ENCODE measurements at places on chromosomes 6 and 20. TPM values are rescaled to one million over a fixed set of nuclear protein-coding genes. Genes with fewer than 3 reads are reported as not detected.
A peak's percentile ranks its signal among the peaks of the same experiment; 100 is the strongest.

Gene SLC17A2
- total RNA-seq: not detected

Gene TMEM217
- 0.82 TPM for total RNA-seq

- H3K27ac ChIP-seq: no peak overlapping the region
- H3K4me3 ChIP-seq: no peak overlapping the region
- H3K27me3 ChIP-seq: no peaks in the 10 kb centered on the region
- DNase-seq: no peak
These were observed 9.3 kb downstream of the SERAC1 start for GRCh38 chr6:158158748-158159147.

DNA sequence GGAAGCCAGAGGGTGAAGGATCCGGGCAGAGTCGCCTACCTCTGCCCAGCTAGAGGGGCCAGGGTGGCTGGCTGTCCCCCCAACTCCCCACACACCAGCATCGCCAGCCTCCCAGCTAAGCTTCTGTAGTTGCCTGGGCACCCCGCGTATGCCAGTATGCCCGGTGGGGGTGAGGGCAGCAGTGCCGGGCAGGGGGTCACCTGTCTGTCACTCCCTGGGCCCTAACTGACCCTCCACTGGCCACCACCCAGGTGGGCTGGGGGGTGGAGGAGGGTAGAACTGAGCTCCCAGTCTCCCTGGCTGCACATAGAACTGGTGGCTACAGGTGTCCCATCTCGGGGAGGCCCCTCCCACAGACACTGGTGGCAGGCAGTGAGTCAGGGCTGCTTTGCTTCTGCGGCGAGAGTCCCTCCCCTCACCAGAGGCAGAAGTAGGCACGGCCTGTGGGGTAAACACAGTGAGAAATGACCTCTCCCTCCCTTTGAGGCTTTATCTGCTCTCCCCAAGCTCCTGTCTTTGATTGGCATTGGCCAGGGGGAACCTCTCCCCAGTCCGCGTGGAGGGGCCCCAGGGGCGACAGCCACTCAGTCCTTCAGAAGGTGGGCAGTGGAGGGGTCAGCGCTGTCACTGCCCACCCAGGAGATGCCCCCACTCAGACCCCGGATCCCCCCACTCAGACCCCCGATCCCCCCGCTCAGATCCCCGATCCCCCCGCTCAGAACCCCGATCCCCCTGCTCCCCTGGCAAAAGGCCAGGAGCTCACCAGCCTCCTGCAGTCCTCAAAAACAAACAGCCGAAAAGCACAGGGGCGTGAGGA is 2.5 kb downstream of the NTSR1 start:
- H3K4me3 ChIP-seq: no peak overlapping the region
- no peak overlapping the region for H3K27ac ChIP-seq
- no peaks in the 10 kb centered on the region for H3K36me3 ChIP-seq
- peaks cover 66% of the 10 kb centered on the region for H3K27me3 ChIP-seq

DNA sequence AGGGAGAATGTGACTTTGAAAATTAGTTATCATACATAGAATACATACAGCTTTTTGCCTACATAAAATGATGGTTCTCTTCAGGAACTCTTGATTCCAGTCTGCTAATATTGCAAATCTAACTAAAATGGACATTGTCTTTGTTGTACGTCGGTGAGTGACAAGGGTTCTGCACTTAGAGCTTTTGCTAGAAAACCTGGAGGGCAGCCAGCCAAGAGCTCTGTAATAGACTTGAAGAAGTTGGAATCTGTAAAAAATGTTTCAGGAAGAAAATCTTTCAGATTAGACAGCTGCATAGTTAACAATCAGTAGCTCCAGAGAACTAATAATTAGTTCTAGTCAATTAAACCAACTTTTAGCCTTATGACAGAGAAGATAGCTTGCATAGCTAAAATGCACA is 138.3 kb downstream of the FLRT3 start:
- peaks cover 36% of the 10 kb centered on the region for H3K4me1 ChIP-seq
- H3K4me3 ChIP-seq: no peak overlapping the region
- H3K36me3 ChIP-seq: peaks cover 11% of the 10 kb centered on the region
- no peaks in the 10 kb centered on the region for H3K27me3 ChIP-seq
- DNase-seq: no peak

GRCh38 chr6:39221779-39222641 is 7.3 kb downstream of the KCNK5 start:
- no peak for DNase-seq
- H3K4me1 ChIP-seq: peaks cover 87% of the 10 kb centered on the region
- H3K4me3 ChIP-seq: peak overlapping the region; percentile 3
- peak overlapping the region; percentile 70 for H3K27ac ChIP-seq

DNA sequence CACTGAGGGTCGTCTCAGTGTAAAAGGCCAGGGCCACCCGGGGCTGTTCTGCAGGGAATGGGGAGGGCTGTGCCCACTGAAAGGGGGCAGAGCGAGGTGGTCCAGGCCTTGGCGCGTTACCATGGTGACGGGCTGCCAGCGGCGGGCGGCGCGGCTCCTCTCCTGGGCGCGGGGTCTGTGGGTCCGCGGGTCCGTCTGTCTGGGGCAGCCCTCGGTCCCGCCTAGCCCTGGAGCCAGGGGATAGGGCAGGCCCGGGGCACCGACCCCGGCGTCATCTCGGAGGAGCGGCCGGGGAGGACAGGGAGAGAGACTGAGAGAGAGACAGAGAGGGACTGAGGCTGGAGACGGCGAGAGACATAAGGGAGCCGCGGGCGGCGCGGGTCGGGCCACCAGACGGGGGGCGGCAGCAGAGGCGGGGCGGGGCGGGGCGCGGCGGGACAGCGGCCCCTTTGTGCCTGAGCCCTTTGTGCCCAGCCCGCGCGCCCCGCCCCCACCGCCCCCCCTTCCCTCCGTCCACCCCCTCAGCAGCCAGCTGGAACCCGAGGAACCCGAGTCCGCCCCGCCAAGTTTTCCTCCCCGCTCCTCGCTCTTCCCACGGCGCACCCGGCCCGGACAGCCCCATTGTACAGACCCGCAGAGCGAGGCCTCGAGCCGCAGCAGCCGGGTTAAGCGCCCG is at the start of gene KIAA1755:
Gene KIAA1755, minus strand, starts transcription at position 358 of the 676 bp plus-strand sequence. Its CDS starts 235 bp downstream, at position 123.
- peaks cover 49% of the 10 kb centered on the region for H3K4me1 ChIP-seq
- peak within 1 kb of the TSS; percentile 83 for H3K4me3 ChIP-seq
- peaks cover 4% of the 10 kb centered on the region for H3K36me3 ChIP-seq
- DNase-seq: peak; percentile 42
- H3K27ac ChIP-seq: peak within 1 kb of the TSS; percentile 45

GRCh38 chr6:91045161-91045560 is 458.3 kb upstream of the MAP3K7 start:
- DNase-seq: no peak
- no peaks in the 10 kb centered on the region for H3K4me1 ChIP-seq
- no peaks in the 10 kb centered on the region for H3K36me3 ChIP-seq
- no peak overlapping the region for H3K4me3 ChIP-seq

- no peak overlapping the region for H3K27ac ChIP-seq
- H3K4me3 ChIP-seq: peak overlapping the region; percentile 89
- peaks cover 93% of the 10 kb centered on the region for H3K27me3 ChIP-seq
- DNase-seq: peak; percentile 45
- peaks cover 8% of the 10 kb centered on the region for H3K4me1 ChIP-seq
These were observed 19.6 kb upstream of the ABT1 start for GRCh38 chr6:26576929-26577719.

DNA sequence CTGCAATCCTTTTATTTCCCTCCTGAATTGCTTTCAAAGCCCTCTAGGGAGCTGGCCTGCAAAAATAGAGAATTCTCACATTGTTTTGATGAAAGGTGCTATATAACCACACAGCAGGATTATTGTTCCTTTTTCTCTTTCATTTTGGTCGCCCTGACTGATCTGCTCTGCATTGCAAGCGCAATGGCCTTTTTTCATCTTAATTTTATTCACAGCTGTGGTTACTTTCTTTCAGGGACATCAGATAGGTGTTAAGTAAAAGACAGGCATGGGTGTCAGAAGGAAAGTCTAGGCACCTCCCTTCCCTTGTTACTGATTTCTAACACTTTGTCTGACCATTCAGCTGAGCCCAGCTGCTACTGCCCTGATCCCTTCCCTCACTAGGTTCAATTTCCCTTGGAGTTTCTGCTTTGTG is 850.5 kb upstream of the MAP3K7 start:
- no peaks in the 10 kb centered on the region for H3K27me3 ChIP-seq
- H3K27ac ChIP-seq: no peak overlapping the region
- no peak for DNase-seq

GRCh38 chr6:37513155-37513554 is 13.5 kb upstream of the CCDC167 start:
- no peak overlapping the region for H3K4me3 ChIP-seq
- no peak overlapping the region for H3K27ac ChIP-seq
- no peaks in the 10 kb centered on the region for H3K36me3 ChIP-seq

DNA sequence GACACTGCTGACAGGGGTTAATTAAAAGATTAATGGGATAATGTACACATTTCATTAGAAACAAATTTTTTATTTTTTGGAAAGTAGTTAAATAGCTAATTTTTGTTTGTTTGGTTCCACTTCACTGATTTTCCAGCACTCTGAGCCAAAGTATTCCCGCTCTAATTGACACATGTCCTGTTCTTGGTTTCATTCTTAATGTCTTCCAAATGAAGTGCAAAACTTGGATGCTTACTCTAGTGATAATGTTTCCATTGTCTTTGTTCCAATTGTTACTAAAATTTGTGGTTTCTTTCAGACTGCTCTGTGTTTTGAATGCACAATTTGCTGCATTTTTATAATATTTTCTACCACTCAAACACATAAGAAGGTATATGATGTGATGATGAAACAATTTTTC is 794.3 kb downstream of the PHF3 start:
- no peaks in the 10 kb centered on the region for H3K27me3 ChIP-seq
- H3K27ac ChIP-seq: no peak overlapping the region
- no peak overlapping the region for H3K4me3 ChIP-seq
- no peaks in the 10 kb centered on the region for H3K4me1 ChIP-seq
- no peak for DNase-seq
- no peaks in the 10 kb centered on the region for H3K36me3 ChIP-seq

DNA sequence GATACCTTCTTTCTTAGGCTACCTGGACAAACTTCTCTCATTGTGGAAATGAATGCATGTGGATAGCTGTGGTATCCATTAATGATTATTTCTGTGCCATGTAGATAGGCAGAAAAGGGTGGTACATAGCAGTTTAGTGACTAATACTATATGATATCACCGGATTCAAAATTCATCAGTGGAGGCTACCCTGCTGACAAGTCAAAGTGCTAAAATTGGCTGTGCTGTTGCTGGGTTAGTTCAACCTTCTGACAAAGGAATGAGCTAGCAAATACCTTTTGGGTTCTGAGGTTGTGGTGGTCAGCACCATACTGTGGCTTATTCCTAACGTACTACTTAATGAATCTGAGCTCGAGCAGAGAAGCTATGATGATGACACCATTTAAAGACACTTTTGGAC is 109.1 kb downstream of the TFAP2B start:
- H3K27me3 ChIP-seq: no peaks in the 10 kb centered on the region
- H3K27ac ChIP-seq: no peak overlapping the region
- H3K4me3 ChIP-seq: no peak overlapping the region
- H3K4me1 ChIP-seq: no peaks in the 10 kb centered on the region

Gene PGM3
- total RNA-seq: 52.4 TPM

Gene TMC2
- not detected for total RNA-seq

- H3K4me3 ChIP-seq: no peak overlapping the region
- DNase-seq: no peak
- H3K27me3 ChIP-seq: peaks cover 17% of the 10 kb centered on the region
- H3K36me3 ChIP-seq: no peaks in the 10 kb centered on the region
These were observed 57.8 kb upstream of the ZFAND3 start for GRCh38 chr6:37761554-37762271.

GRCh38 chr6:90941885-90942284 is 355.0 kb upstream of the MAP3K7 start:
- no peak overlapping the region for H3K27ac ChIP-seq
- no peak for DNase-seq
- H3K4me1 ChIP-seq: peaks cover 16% of the 10 kb centered on the region
- no peak overlapping the region for H3K4me3 ChIP-seq
- H3K36me3 ChIP-seq: no peaks in the 10 kb centered on the region
- no peaks in the 10 kb centered on the region for H3K27me3 ChIP-seq

DNA sequence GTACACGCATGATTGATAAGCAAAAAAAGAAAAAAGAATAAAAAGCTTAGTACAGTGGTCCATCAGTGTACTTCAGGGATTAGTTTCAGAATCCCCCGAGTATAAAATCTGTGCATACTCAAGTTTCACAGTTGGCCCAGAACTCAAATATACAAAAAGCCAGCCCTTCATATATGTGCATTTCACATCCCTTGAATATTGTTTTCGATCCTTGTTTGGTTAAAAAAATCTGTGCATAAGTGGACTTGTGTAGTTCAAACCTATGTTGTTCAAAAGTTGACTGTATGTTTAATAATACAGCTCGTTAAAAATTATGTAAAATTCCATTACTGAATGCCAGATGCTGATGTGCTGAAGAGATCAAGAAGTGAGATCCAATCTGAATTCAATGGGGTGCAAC is 54.2 kb downstream of the LHFPL5 start:
- no peak for DNase-seq
- no peaks in the 10 kb centered on the region for H3K4me1 ChIP-seq
- no peak overlapping the region for H3K27ac ChIP-seq
- no peak overlapping the region for H3K4me3 ChIP-seq

GRCh38 chr6:112865131-112865530 is 518.0 kb downstream of the RFPL4B start:
- H3K27ac ChIP-seq: no peak overlapping the region
- H3K4me3 ChIP-seq: no peak overlapping the region
- H3K36me3 ChIP-seq: peaks cover 20% of the 10 kb centered on the region
- no peaks in the 10 kb centered on the region for H3K4me1 ChIP-seq

- DNase-seq: no peak
- no peak overlapping the region for H3K4me3 ChIP-seq
- H3K27ac ChIP-seq: peak overlapping the region; percentile 12
- H3K36me3 ChIP-seq: peaks cover 2% of the 10 kb centered on the region
These were observed 74.5 kb upstream of the TIAM2 start for GRCh38 chr6:154920495-154921200.

DNA sequence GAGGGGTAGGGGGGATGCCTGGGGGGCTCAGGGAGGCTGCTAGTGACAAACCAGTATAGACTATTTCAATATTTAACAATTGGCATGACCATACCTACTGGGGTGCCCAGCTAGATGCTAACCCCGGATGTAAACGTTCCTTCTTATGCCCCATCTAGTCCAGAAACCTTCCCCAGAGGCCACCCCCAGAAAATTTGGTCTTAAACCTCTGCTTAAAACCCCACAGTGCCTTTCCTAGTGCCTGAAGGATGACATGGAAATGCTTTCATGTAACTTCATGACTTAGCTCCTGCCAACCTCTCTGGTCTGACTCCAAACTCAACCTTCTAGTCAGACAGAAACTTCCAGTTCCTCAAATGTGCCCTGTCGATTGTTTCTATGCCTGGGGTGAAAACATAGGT is 52.0 kb downstream of the JPH2 start:
- DNase-seq: no peak
- H3K27me3 ChIP-seq: no peaks in the 10 kb centered on the region
- no peak overlapping the region for H3K27ac ChIP-seq

DNA sequence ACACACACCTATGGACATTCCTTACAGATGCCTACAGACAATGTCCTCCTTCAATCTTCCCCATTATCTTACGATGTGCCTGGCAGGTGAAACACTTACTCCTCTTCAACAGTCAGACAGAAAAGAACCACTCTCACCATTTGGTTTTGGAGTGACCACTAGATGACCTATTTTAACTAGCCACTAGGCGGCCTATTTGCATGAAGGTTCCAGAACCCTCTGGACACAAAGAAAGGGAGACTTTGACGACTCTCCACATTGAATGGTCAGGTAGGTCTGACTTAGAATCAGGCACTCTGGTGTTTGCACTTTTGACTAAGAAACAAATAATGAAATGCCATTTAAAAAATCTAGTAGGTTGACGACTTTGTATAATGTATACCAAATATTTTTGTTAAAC is 42.0 kb downstream of the PNLDC1 start:
- H3K27ac ChIP-seq: no peak overlapping the region
- H3K27me3 ChIP-seq: no peaks in the 10 kb centered on the region
- H3K36me3 ChIP-seq: no peaks in the 10 kb centered on the region
- H3K4me1 ChIP-seq: no peaks in the 10 kb centered on the region
- DNase-seq: no peak
- no peak overlapping the region for H3K4me3 ChIP-seq
